ENCODE measurements at places on chromosomes 2 and 18. TPM values are rescaled to one million over a fixed set of nuclear protein-coding genes. Genes with fewer than 3 reads are reported as not detected.

GRCh38 chr2:54772110-54772509 lies 48.6 kb downstream of the EML6 start:
- H3K27me3 ChIP-seq: no peaks in the 10 kb centered on the region
- no peak overlapping the region for H3K27ac ChIP-seq
- no peaks in the 10 kb centered on the region for H3K36me3 ChIP-seq
- no peak for DNase-seq
- no peak overlapping the region for H3K4me3 ChIP-seq

DNA sequence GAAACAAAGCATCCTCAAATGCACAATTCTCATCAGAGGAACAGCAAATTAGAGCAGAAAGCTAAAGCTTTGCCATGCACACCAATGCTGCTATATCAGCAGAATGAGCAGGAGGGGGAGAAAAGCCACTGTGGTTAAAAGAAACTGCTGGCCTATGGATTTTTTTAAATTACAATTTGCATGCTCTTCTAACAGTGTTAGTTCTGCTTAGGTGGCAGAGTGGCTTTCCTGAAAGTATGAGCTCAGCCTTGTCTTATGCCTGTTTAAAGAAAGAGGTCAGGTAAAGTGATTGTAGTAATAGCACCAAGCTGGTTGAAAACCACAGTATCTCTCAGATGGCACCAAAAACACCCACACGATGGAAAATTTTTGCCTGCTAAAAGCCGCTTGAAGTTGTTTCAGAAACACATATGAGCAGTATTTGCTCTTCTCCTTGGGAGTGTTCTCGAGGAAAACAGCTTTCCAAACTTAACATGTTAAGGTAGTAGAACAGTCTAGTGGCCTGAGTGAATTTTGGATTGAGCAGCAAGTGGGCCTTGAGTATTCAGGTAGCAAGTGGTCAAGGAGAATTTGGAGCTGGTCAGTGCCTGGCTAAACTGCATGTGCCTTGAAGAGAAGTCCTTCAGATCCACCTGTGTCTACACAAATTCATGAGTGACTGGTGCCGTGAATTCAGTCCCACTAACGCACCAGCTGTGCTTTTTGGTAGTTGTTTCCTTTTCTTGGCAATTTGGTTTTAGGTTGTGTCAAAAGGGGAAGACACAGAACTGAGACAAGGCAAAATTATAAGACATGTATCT lies 19.6 kb upstream of the NDUFV2 start:
- no peaks in the 10 kb centered on the region for H3K27me3 ChIP-seq
- peak overlapping the region; percentile 5 for H3K4me3 ChIP-seq
- H3K36me3 ChIP-seq: no peaks in the 10 kb centered on the region
- peaks cover 23% of the 10 kb centered on the region for H3K4me1 ChIP-seq
- DNase-seq: peak; percentile 21

GRCh38 chr2:171166328-171166983 lies 5.8 kb upstream of the TLK1 start:
- H3K27ac ChIP-seq: no peak overlapping the region
- no peaks in the 10 kb centered on the region for H3K36me3 ChIP-seq
- H3K27me3 ChIP-seq: no peaks in the 10 kb centered on the region

DNA sequence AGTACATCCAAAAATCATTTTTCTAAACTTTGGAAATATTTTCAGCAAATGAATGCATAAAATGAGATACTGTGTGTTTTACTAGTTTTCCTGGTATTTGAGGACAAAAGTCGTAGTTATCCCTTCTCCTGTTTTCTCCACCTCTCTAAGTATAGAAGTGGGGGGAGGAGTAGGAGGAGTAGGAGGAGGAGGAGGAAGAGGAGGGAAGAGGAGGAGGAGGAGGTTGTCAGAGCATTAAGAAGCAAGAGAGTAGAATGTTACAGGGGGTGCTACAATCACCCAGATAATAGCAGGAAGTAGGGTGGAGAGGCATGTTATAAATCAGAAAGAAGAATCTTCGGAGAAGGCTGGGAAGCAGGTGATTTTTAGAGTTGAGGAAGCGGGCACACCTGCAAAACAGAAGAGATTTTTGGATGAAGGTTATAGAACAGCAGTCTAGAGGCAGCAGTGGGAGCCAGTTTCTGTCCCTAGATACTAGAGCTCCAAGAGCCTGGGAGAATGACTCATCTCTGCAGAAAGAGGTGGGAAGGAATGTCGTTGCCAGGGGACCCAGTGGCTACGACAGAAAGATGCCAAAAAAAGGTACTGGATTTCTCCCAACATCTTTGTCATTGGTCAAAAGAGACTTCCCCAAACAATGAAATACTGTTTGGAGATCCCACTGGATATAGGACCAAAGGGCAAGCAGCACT lies 44.2 kb upstream of the AQP4 start:
- H3K4me3 ChIP-seq: no peak overlapping the region
- H3K36me3 ChIP-seq: no peaks in the 10 kb centered on the region
- H3K27ac ChIP-seq: no peak overlapping the region

DNA sequence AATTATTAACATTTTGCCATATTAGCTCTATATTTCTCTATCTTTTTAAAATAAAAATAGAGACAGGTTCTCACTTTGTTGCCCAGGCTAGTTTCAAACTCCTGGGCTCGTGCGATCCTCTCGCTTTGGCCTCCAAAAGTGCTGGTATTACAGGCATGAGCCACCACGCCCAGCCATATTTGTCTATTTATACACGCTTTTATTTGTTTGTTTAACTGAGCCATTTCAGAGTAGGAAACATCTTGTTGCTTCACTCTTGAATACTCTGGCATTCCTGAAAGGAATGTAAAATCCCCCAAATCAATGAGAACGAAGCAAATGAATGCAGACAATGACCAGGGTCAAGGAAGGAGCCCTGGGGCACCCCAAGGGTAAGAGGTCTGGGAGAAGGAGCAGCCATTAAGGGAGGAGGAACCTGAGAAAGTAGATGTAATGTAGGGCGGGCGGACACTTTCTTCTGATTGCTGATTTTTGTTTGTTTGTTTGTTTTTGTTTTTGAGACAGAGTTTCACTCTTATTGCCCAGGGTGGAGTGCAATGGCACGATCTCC lies 31.7 kb upstream of the RAB1A start:
- no peak overlapping the region for H3K4me3 ChIP-seq
- peaks cover 9% of the 10 kb centered on the region for H3K4me1 ChIP-seq
- H3K27ac ChIP-seq: no peak overlapping the region
- DNase-seq: no peak

DNA sequence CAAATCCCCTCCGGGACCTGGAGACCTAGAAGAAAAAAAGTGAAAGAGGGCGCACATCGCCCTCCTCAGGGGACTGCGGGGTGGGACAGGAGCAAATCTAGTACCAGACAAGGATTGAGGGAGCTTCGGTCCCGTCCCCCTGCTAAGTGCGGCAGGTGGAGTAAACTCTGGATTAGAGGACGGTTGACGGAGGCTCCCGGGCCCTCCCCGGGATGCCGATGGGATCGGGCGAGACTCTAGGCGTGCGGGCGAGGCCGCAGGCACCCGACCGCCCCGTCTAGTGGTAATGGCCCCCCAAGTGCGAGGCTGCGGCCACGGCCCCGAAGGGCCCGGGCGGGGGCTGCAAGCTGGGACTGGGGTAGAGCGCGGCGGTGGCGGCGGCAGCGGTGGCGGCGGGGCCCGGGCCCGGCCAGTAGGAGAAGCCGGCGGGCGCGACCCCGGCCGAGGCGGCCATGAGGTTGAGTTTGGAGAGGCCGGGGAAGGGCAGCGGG lies 3.5 kb downstream of the FEV start:
- H3K27ac ChIP-seq: no peak overlapping the region
- peak overlapping the region; percentile 34 for H3K4me3 ChIP-seq
- peaks cover 42% of the 10 kb centered on the region for H3K27me3 ChIP-seq
- peaks cover 35% of the 10 kb centered on the region for H3K4me1 ChIP-seq

ABCG5 gene
- not detected for total RNA-seq

APCDD1 gene
- total RNA-seq: not detected

DAPL1 gene
- not detected for total RNA-seq

PROKR1 gene
- total RNA-seq: not detected

ADGRF3 gene
- 2.6 TPM for total RNA-seq

ARHGAP25 gene
- 74.7 TPM for total RNA-seq
